ENCODE measurements at places on chromosomes 3 and 15.

- no peak for DNase-seq
Measured at GRCh38 chr3:23981955-23982354, 36.9 kb downstream of the NR1D2 start.

DNA sequence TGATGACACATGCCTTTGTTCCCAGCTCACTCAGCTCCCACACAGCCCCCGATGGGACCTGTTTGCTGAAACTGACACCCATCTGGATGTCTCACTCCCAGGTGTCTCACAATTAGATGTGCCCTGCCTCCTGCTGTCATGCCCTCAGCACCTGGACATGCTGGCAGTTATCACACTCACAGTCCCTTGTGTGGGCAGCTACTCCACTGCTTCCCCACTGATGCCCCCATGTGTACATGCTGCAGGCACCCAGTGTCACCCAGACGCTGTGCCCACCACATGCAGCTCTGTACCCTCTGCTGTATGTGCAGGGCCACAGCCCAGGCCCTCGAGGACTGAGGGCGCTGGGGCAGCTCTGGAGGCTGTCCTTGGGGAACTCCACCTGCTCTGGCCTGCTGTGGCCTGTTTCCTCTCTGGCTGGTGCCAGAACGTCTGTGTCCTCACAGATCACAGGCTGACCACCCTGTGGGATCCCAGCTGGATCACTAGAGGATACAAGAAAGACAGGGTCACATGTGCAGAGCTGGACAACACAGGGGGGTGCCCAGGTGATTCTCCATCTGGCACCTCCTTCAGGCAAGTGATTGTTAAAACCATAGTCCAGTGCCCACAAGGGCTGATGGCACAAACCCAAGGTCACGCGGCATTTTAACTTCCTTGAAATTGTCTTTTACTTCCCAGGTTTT lies 14.0 kb downstream of the C3orf22 start:
- DNase-seq = no peak

- DNase-seq = no peak
Measured at GRCh38 chr15:88334436-88334835, 77.9 kb upstream of the NTRK3 start.

- no peak for DNase-seq
Measured at GRCh38 chr15:78382114-78382880, 42.1 kb downstream of the CRABP1 start.

DNA sequence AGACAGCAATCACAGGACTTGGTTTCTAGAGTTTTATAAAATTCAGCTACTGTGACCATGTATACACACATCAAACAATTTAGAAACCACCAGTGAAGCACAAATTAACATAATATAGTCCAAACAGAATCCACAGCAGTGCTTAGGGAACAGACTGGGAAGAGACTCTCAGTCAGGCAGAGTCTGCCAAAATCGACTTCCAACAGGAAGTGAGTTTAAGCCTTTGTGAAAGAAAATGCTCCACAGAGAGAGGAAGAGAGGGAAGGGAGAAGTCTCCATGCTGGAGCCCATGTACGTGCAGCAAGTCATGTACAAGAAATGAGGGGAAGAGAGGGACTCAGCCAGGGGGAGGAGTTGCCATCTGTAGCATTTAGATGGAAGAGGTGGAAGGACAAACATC lies 172.6 kb downstream of the IL5RA start:
- DNase-seq = no peak

- no peak for DNase-seq
Measured at GRCh38 chr3:86954747-86955146, 36.2 kb downstream of the VGLL3 start.
